ENCODE measurements at places on chromosomes 1 and 21.

- DNase-seq: no peak
Measured at GRCh38 chr1:93744299-93744988, 62.8 kb upstream of the BCAR3 start.

DNA sequence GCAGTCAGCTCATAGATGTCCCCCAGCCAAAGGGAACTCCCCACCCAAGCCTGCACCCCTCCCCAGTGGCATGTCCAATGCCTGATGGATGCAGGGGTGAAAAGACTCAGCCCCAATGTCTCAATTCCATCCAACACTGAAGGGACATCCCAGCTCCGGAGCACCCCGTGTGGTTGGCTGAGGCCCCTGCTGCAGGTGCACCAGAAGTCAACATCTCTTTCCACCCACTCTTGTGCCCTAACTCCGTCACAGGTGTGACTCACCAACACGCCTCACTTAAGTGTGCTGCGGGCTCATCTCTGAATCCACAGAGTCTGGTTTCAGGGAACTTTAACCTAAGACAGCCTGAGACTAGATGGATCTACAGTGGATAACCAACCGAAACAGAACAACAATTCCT is 40.9 kb upstream of the ZBTB18 start:
- no peak for DNase-seq

- no peak for DNase-seq
Measured at GRCh38 chr21:45401916-45402900, 2.8 kb upstream of the COL18A1 start.

DNA sequence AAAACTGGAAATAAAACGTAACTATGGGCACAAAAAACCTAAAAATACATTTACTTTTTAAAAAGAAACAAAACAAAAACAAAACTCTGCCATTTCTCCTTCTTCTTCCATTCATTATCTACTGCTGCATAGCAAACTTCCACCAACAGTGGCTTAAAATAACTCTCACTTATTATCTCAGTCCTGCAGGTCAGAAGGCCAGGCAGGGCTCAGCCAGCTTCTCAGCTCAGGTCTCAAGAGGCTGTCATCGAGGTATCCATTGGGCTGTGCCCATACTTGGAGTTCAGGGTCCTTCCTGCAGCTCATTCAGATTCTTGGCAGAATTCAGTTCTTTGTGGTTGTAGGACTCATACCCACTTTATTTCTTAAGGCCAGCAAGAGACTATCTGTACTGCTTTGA is 352.7 kb upstream of the PLD5 start:
- DNase-seq: no peak

GRCh38 chr1:231397886-231398671 is 24.0 kb downstream of the EGLN1 start:
- no peak for DNase-seq

GRCh38 chr1:178528228-178528952 is 15.5 kb downstream of the TEX35 start:
- no peak for DNase-seq

DNA sequence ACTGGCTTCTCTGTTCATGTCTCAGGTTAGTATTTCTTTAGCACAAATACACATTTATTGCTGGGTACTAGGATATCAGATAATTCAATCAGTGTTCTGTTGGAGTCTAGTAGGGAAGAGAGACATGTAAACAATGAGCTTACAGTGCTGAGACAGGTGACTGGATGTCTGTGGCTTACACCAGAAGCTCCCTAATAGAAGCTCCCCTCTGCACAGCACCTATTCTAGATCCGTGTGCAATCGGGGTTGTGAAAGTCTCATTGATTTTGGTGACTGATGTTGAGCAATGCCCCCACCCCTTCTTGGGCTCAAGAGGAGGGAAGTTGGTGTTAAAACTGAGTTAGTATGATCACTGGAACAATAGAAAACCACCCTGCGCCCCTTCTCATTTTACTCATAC is 279.2 kb downstream of the RPS6KC1 start:
- DNase-seq: no peak

GRCh38 chr1:115355069-115355468 is 17.0 kb upstream of the NGF start:
- DNase-seq: no peak

DNA sequence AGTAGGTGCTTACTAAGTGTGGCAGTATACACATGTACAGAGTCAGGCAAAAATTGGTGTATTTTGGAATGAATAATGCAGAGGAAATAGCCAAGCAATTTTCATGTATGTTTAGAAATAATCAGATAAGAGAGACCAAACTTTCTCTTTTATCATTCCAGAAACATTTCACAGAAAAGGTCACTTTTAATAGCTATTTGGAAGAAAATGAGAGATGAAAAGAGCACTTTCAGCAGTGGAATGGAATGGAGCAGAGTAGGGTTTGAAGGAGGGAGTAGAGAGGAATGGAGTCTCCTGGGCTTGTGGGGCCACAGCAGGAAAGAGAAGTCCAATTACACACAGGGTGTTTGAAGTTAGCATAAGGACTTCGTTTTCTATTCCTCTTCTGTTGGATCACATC is 48.8 kb upstream of the GJA5 start:
- DNase-seq: no peak

- no peak for DNase-seq
Measured at GRCh38 chr21:38691631-38692030, 114.1 kb upstream of the ETS2 start.

DNA sequence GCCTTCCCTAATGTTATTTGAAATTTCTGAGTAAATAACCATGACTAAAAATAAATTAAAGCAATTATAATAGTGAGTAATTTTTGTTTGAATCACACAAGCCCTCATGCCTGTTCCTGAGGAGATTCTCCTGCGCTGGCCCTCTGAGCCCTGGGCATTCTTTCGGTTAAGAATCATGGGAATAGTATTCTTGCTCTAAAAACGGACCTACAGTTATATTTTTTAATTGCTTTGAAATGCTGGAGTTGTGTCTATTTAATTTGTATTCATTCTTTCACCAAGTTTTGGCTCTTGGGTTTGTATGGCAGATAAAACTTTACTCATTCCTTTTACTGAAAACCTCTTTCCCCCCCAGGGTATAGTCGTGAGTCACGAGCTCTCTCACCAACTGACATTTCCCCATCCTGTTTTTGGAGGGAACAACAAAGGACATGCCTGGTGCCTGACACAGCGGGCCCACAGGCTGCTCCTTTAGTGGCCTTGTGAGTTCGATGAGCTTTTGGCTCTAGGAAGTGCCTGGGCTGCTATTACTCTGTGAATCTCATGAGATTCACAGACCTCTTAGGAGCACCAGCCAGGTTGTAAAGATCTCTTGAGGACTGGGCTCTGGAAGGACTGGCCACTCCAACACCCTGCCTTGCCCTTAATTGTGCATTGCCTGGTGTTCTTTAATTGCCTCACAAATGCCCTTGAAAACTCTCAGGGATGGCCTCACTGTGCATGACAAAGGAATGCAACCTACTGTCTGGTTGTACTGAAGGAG is 58.6 kb downstream of the DDR2 start:
- no peak for DNase-seq

- no peak for DNase-seq
Measured at GRCh38 chr1:233097546-233097945, 147.1 kb downstream of the NTPCR start.

- no peak for DNase-seq
Measured at GRCh38 chr1:29516063-29516820, 279.9 kb downstream of the PTPRU start.

DNA sequence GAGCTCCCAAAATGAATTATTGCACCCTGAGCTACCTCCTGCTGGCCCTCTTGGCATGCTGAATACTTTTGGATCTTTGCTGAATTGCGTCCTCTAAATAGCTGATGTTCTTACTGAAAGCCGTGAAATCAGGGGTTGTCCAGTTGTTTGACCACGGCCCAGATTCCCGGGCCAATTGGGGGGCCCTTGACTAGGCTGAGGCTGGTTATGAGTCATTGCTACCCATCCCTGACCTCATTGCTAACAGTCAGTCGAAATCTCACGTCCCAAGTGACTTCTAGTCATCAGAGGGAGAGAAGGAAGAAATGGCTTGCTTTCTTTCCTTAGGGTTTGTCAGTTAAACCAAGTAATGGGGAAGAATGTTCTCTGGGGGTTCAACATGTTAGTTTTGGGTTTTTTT is 37.4 kb downstream of the SMYD2 start:
- no peak for DNase-seq

DNA sequence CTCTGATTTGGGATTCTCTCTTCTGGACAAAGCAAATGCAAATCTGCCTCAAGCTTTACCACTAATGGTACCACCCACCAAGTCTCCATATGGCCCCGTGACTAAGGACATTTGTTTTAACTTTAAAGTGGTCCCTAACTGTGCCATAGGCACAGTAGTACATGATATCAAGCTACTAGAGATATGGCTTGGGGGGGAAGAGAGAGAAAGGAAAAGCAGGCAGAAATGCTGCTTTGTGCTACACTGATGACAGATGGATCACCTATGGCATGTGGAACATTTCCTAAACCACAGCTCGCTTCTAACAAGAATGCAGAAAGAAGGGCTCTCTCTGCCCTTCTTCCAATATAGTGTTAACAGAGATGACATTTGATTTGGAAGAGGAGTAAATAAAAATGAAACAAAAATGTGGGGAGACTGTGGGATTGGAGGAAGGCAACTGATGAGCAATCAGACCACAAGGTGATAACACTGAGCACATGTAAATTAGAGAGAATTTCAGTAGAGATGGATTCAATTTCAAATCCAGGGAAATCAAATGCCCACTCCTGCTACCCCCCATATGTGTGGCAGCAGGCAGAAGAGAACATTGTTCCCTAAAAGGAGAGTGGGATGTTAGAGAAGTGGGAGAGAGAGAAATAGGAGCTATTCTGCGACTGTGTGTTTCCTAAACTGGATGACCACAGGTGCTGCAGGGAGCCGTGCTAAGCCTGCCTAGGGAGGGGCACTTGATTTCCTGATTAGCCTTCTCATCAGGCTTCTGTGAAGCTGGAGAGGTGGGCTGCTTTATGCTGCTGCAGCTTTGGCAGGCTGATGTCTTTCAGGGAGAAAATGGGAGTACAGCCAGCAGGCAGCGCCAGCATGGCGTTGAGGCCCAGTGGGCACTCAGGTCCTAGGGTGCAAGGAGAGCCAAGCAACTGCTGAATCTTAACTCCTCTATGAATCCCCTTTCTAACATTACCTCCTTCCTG is 75.3 kb downstream of the ZNF648 start:
- DNase-seq: no peak

- DNase-seq: no peak
Measured at GRCh38 chr1:36869054-36869453, 165.3 kb downstream of the GRIK3 start.

DNA sequence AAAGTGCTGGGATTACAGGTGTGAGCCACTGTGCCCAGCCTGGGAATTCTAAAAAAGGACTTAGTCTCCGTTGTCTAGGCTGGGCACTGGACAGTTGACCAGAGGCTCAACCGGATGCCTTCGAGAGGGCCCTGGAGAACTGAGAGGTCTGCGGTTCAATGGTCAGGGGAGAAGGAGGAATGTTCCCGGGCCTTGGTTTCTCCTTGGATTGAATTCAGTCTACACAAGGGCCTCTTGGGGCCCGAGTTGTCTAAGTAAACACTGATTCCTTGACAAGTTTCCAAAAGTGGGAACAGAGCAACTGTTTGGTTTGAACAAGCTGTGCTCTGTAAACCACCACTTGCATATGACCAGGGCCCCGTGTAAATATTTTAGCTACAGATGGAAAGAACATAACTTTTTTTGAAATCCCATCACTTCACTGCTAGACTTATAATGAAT is 29.1 kb upstream of the CAPZB start:
- no peak for DNase-seq

DNA sequence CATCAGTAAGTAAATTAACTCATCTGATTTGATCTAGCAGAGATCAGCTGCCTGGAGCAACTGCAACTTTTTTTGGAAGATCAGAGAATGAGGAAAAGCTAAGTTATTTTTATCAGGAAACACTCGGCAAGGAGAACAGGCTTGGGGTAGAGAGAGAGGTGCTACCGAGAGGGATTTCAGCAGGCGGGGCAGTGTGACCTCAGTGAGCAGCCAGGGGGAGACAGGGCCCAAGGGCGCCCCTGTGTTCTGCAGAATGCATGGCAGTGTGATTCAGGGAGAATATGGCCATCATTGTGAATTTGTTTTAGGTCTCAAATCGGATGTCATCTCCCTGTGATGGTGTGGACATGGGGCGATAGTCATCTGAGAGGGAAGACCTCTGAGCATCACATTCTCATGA is 484.1 kb upstream of the VAMP3 start:
- DNase-seq: no peak

DNA sequence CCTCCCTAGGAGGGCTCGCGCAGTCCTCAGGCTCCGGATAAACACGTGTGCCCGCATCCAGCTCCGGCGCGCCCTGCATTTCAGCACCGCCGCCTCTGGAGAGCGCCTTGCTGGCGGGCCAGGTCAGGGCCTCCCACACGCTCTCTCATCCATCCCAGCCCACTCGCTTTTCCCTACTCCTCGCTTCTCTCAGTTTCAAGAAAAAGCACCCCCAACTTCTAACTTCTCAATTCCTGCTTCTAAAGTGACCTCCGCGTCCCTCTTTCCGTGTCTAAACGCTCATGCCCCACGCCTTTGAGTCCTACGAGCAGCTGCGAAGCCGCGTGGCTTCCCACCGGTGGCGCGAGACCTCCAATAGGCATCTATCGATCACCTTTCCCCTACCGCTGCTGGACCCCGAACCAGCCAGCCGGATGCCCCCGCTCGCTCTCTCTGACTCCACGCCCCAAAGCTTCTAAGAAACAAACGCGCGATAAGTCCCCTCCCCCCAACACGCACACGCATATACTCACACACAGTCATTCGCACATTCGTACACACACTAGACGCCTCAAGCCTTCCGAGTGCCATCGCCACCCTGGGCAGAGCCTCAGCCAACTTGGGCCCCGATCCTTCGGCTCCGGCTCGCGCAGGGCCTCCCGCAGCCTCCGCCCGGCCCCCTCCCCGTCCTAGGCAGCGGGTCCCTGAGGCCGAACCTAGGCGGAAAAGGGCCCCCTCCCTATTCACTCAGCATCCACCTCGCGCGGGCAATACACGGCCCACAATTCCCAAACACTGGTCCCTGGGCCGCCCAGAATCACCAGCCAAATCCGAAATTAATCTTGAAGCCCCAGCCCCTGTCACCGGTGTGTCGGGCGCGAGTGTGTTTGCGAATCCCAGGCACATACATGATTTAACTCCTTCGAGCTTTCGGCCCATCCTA is 1.1 kb downstream of the NMNAT2 start:
- peak; percentile 17 for DNase-seq

DNA sequence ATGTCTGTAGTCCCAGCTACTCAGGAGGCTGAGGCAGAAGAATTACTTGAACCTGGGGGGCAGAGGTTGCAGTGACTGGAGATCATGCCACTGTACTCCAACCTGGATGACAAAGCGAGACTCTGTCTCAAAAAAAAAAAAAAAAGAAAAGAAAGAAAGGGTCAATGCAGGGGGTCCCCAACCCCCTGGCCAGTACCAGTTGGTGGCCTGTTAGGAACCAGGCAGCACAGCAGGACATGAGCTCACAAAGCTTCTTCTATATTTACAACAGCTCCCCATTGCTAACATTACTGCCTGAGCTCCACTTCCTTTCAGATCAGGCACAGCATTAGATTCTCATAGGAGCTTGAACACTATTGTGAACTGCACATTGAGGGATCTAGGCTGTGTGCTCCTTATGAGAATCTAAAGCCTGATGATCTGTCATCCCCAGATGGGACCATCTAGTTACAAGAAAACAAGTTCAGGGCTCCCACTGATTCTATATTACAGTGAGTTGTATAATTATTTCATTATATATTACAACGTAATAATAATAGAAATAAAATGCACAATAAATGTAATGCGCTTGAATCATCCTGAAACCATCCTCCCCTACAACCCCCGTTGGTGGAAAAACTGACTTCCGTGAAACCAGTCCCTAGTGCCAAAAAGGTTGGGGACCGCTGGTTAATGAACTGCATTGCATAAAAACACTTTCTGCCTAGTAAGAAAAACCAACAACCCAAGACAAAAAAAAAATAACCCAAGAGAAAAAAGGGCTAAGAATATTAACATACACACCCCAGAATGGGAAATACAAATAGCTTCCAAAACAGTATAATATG is 2.8 kb downstream of the ZBTB8OS start:
- no peak for DNase-seq

All from GM19239 (cell line).